WERI-Rb-1 (cell line): ENCODE measurements at places on chromosomes 16 and 17.

DNA sequence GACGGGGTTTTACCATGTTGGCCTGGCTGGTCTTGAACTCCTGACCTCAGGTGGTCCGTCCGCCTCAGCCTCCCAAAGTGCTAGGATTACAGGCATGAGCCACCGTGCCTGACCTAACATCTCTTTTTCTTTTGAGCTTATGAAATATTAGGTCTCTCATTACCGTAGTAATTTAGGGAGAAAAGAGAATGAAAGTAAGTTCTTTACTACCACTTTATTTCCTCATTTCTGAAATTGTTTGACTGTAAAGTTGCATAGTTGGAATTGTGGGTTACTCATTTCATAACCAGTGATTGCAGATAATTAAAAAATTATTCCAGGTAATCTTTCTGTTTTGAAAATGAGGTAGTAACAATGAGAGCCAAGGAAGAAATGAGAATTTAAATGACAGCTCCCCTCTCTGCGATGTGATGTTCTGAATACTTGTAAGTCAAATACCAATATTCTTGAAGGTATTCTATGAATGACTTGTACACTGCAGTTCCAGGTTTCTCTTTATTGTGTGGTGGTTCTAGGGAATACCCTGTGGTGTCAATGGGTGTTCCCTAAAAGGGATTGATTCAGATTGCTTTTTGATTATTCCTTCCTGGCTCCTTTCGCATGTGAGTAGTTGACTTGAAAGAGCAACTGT lies 28.3 kb downstream of the MAP2K4 start:
- no peak for DNase-seq

GRCh38 chr16:50015631-50016030 lies 9.4 kb upstream of the CNEP1R1 start:
- no peak for DNase-seq

DNA sequence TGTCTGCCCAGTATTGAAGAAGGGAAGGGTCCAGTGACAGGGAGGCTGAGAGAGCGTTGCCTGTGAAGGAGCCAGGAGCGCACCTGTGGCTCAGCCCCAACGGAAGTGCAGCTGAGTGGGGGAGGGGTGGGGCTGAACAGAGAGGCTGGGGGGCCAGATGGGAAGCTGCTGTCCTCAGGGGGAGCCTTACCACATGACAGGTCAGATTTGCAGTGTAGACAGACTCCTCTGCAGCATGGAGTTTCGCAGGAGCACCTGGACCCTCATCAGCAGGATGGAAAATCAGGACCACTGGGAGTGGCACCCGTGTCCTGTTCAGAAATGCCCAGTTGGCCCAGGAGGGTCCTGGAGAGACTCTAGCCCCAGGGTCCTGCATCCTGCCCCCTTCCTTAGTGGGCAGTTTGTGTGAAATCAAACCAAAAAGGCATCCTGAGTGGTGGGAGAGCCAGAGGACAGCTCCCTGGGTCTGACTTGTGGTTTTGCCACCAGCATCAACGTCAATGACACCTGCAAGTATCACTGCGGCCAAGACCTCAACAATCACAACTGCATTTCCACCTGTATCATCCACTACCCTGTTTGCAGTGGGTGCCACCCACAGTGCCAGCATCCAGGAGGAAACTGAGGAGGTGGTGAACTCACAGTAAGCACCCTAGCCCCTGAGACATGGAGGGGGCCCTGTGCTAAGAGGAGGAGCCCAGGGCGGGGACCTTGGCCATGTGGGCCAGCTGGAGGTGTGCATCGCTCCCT lies 7.8 kb downstream of the CD300A start:
- no peak for DNase-seq

- DNase-seq: no peak
Observed at GRCh38 chr16:75575958-75576357, 9.8 kb downstream of the GABARAPL2 start.

GRCh38 chr16:19829844-19830692 lies 54.6 kb downstream of the GPRC5B start:
- no peak for DNase-seq

GRCh38 chr17:43042025-43042628 lies 17.1 kb downstream of the RND2 start:
- peak; percentile 89 for DNase-seq

DNA sequence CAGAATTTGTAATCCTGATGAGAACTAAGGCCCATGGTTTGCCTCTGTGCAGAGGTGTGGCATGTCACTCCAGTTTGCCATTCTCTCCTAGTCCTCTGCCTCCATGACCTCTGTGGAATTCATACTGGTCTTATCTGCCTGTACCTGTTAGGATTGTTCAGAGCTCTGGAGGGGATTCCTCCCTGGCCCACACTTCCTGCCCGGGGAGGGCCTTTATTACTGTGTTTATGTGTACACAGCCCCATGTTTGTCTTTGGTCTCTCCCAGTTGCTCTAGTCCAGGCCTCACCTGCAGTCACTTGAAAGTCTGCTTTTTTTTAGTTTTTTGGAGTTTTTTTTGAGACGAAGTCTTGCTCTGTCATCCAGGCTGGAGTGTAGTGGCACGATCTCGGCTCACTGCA lies 36.4 kb downstream of the RHBDL3 start:
- DNase-seq: no peak

- no peak for DNase-seq
Observed at GRCh38 chr17:80511222-80512180, 33.1 kb upstream of the RPTOR start.

DNA sequence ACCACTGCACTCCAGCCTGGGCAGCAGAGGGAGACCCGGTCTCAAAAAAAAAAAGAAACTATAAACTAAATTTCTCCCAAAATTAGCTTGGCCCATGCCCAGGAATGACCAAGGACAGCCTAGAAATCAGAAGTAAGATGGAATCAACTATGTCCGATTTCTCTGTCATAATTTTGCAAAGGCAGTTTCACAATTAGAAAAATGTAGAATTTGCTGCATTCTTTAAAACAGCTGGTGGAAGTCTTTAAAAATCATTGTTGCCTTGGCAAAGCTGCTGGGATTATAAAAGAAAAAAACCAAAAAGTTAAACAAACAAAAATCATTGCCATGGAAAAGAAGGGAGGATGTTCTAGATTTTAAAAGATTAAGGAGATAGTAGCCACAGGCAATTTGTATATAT lies 32.4 kb downstream of the WWP2 start:
- DNase-seq: no peak
